ENCODE measurements at places on chromosomes 11 and 22. TPM values are rescaled to one million over a fixed set of nuclear protein-coding genes. Genes with fewer than 3 reads are reported as not detected.

DNA sequence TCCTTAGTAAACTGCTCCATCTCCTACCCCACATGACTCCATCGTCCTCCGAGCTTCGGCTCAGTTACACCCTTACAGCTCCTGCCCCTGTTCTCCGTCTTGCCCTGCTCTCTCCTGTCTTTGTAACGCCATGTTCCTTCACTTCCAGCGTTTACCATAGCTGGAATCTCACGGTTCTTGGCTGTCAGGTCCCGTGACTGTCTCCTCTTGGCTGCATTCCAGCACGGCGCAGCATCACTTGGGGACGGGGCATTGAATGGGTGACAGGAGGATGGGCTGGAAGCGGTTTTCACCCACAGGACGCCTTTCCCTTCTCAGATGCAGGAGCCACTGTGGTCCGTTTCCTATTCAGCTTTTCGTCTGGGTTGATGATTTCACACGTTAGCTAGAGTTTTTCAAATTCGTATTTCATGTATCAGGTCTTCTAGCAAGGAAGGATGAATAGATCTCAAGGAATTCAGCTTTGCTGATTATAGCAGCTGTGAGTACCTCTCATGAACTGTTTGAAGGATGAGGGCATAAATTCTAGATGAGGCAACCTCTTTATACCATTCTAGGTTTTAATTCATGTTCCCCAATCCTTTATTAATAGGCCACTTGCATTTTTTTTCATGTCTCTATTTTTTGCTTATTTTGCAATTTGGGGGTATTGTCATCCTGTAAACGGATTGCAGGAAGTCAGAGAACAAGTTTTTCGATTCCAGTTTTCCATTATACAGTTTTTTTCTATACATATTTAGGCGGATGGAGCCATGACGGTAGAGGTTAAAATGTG is 29.1 kb downstream of the ZBED4 start:
- no peak for DNase-seq

DNA sequence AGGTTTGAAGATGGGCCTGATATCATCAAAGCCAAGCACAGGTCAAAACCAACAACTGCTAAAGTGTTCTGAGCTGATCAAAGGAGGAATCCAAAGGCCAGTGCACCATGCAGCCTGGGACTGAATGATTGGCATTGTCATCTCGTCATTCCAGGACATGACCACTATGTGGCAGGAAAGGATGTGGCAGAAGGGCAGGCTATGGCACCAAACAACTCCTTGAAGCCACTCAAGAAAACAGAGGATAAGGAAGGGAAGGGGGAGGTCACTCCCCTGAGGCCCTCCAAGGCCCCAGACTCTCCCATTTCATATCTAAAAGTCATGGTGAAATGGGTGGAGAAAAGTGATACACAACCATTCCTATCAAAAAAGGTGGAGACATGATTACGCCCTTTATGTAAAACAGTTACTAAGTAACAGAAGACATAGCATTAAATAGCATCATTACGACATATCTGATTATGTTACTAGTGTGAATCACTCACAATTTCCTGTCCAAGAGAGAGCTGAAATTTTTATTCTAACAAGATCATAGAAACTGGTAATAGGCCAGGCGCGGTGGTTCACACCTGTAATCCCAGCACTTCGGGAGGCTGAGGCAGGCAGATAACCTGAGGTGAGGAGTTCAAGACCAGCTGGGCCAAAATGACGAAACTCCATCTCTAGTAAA is 49.3 kb downstream of the AHNAK start:
- DNase-seq, result peak; percentile 81

GRCh38 chr22:29284196-29284595 is 16.1 kb downstream of the EWSR1 start:
- no peak for DNase-seq

DNA sequence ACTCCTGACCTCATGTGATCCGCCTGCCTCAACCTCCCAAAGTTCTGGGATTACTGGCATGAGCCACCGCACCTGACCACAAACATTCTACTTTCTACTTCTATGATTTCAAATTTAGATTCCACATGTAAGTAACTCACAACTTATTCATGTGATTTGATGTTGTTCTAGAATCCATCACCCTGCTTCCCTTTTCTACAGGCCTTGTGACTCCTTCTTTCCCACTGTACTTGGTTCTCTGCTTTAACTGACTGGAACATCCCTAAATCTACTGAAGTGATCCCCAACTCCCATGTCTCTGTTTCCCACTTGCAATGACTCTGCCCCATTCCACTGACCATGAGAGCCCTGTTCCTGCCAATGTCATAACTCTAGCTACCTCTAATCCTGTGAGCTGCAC is 25.7 kb upstream of the MRPL17 start:
- no peak for DNase-seq

XBP1 gene
- total RNA-seq, result 105 TPM

SMC1B gene
- not detected for total RNA-seq

GRCh38 chr11:20415432-20415831 is 27.9 kb downstream of the PRMT3 start:
- no peak for DNase-seq

CD151 gene
- 726 TPM for total RNA-seq

ELFN2 gene
- total RNA-seq, result under 0.01 TPM

- no peak for DNase-seq
Observed at GRCh38 chr11:15062599-15062998, 10.8 kb upstream of the CALCB start.

- DNase-seq, result no peak
Observed at GRCh38 chr22:34036931-34037330, 116.7 kb upstream of the LARGE1 start.

- DNase-seq, result no peak
Observed at GRCh38 chr11:64814712-64815187, 4.4 kb upstream of the MEN1 start.

GRCh38 chr22:35805466-35805865 is 87.8 kb downstream of the APOL5 start:
- no peak for DNase-seq

GRCh38 chr11:70415191-70415590 is 16.9 kb downstream of the CTTN start:
- no peak for DNase-seq

- DNase-seq, result no peak
Observed at GRCh38 chr11:114478001-114478410, 38.7 kb downstream of the REXO2 start.

DNA sequence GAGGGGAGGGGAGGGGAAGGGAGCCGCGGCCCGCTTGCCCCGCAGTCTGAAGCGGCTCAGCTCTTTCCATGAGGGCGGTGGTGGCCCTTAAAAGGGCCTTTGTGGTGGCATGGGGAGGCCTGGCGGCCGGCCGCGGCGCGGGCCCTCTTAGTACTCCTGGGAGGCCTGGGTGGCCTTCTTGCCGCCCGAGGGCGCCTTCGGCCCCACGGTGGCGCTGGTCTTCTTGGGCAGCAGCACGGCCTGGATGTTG is 6.9 kb downstream of the DPAGT1 start:
- peak; percentile 80 for DNase-seq

CARD18 gene
- not detected for total RNA-seq

- peak; percentile 59 for DNase-seq
Observed at GRCh38 chr11:19628018-19628417, 84.6 kb upstream of the NAV2 start.

GRCh38 chr22:19626666-19627065 is 87.6 kb upstream of the SEPTIN5 start:
- DNase-seq, result no peak

DNA sequence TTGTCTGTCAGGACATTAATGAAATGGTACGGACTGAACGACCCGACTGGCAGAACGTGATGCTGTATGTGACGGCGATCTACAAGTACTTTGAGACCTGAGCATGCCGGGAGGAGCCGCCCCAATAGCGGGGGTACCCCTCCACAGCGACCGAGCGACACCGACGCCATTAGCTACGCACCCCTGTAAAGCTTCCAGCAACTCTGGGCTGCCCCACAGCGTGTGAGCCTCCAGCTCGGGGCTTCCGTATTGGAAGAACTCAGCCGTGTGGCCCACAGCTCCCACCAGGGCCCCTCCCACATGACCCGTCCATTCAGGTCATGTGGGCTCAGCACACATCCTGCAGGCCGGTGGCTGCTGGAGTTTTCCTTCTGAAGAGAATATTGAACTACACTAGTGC is 12.9 kb upstream of the ADORA2A start:
- no peak for DNase-seq

DNA sequence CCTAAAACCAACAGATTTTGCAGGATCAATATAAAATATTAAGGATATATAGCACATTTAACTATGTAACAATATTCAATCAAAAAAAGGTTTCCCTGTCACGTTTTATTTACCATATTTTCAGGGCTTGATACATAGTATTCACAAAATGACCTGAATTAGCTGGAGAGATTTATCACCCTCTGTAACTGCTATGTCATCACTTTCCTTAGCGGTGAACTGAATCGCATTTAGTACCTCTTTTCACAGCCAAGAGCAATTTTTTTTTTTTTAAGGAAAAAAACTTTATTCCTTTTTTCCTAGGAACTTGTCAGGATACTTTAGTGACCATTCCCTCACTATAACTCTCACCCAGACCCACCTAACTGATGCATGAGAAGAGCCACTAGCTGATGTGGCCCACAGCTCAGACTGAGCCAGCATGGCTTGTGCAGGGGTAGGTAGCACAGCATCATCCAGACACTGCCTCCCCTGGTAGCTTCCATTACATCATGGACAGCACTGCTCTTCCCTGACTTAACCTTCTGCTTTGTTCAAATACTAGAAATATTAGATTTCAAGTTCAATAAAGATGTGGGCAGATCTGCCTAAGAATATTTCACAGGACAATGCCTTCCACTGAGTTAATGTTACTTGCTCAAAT is 17.0 kb upstream of the GPR83 start:
- no peak for DNase-seq

Data from lung microvascular endothelial cell (primary cell).